AG08395 (cell line): ENCODE measurements at places on chromosomes 13 and 19.

GRCh38 chr13:26037302-26037701 lies 14.5 kb downstream of the SHISA2 start:
- DNase-seq = no peak

GRCh38 chr13:85724546-85725432 lies 74.4 kb downstream of the SLITRK6 start:
- no peak for DNase-seq

GRCh38 chr13:105063676-105064075 lies 1471.8 kb downstream of the EFNB2 start:
- DNase-seq = no peak

GRCh38 chr13:81138353-81138980 lies 797.5 kb upstream of the SPRY2 start:
- DNase-seq = no peak

DNA sequence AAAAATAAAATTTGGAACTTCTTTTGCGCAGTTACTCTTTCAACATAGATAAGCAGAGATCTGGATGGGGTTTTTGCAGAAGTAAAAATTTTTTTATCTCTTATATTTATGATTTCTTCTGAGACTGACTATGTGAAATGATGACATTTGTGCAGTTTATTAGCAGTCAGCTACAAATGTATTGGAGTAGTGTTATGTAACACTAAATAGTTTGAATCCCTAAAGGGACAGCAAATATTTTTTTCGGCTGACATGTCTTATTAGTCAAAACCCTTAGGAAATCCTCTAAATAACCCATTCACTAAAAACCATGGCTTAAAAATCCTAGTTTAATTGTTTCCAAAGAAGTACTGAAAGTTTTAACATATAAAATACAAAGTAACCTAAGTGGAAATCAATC lies 48.0 kb upstream of the EDNRB start:
- DNase-seq = no peak

GRCh38 chr13:45149964-45150363 lies 29.7 kb downstream of the GTF2F2 start:
- no peak for DNase-seq

DNA sequence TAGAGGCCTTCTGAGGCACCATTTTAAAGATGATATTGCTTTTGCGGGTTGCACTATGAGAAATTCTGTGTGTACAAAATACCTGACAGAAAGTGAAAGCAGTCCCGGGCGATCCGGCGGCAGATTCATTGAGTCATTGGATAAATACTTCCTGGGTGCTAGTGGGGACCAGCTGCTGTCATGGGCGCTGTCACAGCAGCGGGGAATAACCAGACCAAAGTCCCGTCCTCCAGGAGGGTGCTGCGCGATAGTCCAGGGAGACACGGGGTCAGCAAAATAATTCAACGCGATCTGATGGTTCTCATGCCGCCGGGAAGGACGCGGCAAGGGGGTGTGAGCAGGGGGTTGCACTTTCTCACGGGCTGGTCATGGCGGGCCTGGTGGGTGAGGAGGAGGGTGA lies 13.5 kb downstream of the ZFR2 start:
- DNase-seq = no peak

- no peak for DNase-seq
Measured at GRCh38 chr13:113889467-113889866, 25.6 kb upstream of the GAS6 start.

DNA sequence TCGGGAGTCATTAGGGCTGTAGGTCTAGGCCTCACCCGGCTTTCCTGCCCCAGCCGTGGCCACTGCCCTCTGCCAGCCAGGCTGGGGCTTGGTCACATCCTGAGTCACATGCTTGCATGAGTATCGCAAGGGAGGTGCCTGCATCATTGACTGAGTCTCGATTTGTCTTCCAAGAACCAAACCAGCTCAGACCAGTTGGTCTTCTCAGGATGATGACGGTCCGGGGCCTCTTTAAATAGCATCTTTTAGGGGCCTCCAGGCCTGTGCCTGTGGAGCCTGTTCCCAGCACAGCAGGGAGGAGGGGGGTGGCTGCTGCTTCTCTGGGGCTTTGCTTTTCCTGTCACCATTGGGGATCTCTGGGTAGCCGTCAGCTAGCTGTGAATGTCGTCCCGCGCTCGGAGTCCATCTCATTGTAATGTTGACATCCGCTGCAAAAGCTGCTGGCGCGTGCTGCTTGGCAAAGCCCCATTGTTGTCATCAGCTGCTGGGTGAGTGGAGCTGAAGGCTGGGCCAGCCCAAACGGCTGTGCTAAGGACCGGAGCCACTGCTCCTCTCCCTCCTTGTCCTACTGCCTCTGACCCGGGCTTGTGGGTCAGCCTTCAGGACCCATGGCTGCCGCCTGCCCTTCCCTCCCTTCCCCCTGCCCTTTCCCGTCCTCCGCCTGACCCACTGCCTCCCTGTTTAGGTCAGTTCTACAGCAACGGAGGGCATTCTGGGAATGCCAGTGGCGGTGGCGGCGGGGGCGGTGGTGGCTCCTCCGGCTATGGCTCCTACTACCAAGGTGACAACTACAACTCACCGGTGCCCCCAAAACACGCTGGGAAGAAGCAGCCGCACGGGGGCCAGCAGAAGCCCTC lies 14.3 kb upstream of the QTRT1 start:
- DNase-seq = no peak

GRCh38 chr19:5623397-5624017 lies 624 bp downstream of the SAFB start:
- no peak for DNase-seq

DNA sequence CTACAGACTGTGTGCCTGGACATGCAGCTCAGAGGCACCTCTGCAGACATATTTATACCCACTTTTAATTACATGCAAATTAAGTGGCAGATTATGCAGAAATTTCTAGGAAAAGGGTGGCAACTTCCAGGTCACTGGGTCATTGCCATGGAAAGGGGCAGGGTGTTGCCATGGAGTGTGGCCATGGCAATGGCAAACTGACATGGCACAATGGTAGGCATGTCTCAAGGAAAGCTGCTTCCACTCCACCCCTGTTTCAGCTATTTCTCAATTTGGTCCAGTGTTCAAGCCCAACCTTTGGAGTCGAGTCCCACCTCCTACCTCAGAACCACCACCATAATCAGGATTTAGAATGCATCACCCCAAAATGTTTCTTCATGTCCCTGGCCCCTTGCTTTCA lies 170.7 kb upstream of the TSHZ3 start:
- no peak for DNase-seq

GRCh38 chr19:750640-751423 lies at the start of gene MISP:
Gene MISP (plus strand): TSS chr19:751112. CDS start chr19:756947, 5,835 bp downstream.
- DNase-seq = no peak

DNA sequence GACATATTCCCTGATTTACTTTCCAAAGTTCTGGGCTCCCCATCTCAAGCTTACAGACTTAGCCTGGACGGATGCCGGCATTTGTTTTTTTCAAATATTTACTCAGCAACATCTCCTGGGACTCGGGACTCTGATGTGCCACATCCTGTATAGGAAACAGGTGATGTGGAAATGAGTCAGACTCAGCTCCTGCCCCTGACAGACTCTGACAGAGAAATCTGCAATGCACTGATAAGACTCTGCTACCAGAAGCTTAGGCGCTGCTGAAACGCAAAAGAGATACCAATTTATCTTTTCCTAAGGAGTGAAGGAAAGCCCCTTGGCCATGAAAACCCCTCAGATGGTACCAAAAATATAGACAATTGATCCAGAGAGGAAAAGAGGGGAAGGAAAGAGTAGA lies 16.2 kb downstream of the LAIR2 start:
- no peak for DNase-seq

- no peak for DNase-seq
Measured at GRCh38 chr19:54421521-54421920, 6.3 kb downstream of the TTYH1 start.

DNA sequence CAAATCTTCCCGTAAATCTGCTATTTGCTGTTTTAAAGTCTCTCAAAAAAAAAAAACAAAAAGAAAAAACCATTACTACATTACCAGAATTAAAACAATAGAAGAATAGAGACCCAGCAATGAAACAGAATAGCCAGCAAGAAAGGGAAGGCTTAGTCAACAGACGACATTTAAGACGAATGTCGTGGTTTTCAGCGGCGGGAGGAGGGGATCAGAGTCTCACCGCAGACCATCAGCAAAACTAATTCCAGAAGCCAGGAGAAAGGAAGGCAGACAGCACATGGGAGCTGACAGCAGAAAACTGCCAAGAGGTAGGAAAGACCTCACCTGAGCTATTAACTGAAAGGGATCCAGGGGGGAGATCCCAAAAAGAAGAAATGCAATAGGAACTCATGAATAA lies 128.9 kb downstream of the RNF17 start:
- no peak for DNase-seq

GRCh38 chr13:89627996-89628395 lies 1719.5 kb upstream of the MIR17HG start:
- no peak for DNase-seq

GRCh38 chr13:71864094-71864985 lies 2.7 kb downstream of the DACH1 start:
- no peak for DNase-seq
